Fibroblast of pulmonary artery (primary cell): ENCODE measurements at places on chromosomes 2 and 18.

- DNase-seq = no peak
Measured at GRCh38 chr2:54052825-54053718, 62.3 kb upstream of the ACYP2 start.

- DNase-seq = no peak
Measured at GRCh38 chr18:78919956-78920355, 59.7 kb upstream of the SALL3 start.

GRCh38 chr18:75009296-75009695 is 199.6 kb downstream of the PTGR3 start:
- no peak for DNase-seq

DNA sequence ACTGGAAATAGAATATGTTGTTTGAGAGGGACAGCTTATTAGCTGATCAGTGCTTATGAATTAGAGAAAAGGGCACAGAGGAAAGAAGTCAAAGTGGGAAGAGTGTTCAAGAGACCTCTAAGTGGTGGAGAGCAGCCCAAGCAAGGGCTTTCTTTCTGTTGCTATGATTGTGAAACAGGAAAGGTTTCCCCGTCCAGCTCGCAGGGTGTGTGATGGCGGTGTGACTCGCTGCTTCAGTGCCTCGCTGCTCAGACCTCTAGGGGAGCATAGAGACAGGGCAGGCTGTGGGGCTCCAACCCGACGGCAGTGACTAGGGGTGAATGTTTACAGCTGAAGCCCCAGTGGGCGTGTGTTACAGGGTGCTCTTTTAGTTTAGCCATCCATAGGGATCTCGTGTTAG is 166.5 kb upstream of the COPS8 start:
- DNase-seq = peak; percentile 49

- no peak for DNase-seq
Measured at GRCh38 chr2:45257820-45258219, 248.6 kb upstream of the SIX2 start.

DNA sequence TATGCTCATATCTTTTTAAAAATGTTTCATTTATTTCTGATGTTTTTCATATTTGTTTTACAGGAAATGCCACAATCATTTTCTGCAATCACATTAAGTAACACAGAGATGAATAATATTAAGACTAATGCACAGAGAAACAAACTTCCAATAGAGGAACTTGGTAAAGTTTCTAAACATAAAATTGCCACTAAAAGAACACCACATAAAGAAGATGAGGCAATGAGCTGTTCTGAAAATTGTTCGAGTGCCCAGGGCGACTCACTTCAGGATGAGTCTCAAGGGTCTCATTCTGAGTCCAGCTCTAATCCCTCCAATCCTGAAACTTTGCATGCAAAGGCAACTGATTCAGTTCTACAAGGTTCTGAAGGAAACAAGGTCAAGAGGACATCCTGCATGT is 70.4 kb downstream of the APLF start:
- no peak for DNase-seq

- no peak for DNase-seq
Measured at GRCh38 chr2:132725748-132726147, 55.7 kb upstream of the LYPD1 start.

GRCh38 chr2:42102024-42102590 is 54.3 kb downstream of the PKDCC start:
- peak; percentile 77 for DNase-seq

DNA sequence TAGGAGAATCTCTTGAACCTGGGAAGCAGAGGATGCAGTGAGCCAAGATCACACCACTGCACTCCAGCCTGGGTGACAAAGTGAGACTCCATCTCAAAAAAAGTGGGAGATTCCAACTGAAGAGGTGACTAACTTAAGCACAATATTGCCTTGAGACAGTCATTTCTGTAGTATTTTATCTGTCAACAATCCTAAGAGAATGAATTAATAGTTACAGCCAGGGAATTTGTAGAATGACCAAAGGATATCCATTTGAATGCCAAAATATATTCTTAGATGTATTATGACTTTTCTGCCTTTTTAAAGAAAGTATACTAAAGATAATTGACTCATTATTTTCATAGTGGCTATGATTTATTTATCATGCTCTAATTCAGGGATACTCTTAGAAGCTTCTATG is 40.7 kb upstream of the CCDC150 start:
- no peak for DNase-seq

GRCh38 chr2:80169811-80170594 is 134.5 kb downstream of the LRRTM1 start:
- DNase-seq = no peak

- DNase-seq = no peak
Measured at GRCh38 chr2:1518331-1518803, 105.1 kb downstream of the TPO start.

GRCh38 chr2:133063775-133064174 is 393.8 kb upstream of the LYPD1 start:
- DNase-seq = peak; percentile 44

GRCh38 chr2:118089139-118089800 is 999 bp downstream of the INSIG2 start:
- DNase-seq = peak; percentile 60

GRCh38 chr2:135925571-135925970 is 49.3 kb upstream of the MCM6 start:
- peak; percentile 28 for DNase-seq

GRCh38 chr2:232465061-232465460 is 9.1 kb downstream of the ALPI start:
- DNase-seq = no peak

- DNase-seq = no peak
Measured at GRCh38 chr18:79560042-79560860, 119.4 kb upstream of the CTDP1 start.

DNA sequence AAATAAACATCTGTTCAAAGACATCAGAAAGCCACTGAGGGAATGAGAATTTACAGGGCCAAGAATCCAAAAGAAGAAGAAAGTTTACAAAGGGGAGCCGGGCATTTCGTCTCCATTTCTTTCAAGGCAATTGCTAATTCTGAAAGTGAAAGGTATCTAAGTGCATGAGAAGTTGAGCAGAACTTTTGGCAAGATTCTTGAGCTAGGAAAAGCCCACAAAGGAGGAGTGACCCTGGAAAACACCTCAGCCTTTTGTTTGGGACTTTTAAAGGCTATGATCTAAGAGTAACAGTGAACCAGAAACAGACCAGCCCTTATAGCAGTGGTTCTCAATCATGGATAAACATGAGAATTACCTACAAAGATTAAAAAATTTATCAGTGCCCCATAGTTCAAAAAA is 87.4 kb downstream of the MDH1 start:
- peak; percentile 10 for DNase-seq

DNA sequence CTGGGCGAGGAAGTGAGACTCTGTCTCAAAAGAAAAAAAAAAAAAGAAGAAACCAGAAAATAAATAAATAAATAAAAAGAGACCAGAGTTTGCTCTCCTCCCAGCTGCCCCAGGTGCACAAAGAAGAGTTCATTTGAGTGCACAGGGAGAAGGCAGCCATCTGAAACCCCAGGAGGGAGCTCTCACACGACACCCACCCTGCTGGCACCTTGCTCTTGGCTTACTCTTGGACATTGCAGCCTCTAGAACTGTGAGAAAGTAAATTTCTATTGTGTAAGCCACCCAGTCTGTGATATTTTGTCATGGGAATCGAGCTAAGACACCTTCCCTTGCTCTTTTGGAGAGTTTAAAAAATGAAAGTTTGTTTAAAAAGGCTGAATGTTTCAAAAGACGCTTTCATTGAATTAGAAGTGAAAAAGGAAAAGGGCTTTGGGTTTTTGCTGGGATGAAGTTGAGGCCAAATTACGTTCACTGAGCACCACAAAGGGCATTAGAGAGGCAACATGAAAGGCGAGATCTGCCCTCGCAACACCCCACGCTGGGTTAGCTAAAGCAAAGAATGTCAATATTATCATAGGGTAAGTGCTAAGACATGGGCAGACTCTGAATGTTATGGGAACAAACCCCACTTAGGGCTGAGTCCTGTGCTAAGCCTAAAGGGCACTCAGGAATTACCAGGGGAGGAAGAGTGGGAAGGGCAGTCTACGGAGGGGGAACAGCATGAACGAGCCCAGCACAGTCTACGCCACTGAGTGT is 128.9 kb upstream of the RIOK3 start:
- no peak for DNase-seq

DNA sequence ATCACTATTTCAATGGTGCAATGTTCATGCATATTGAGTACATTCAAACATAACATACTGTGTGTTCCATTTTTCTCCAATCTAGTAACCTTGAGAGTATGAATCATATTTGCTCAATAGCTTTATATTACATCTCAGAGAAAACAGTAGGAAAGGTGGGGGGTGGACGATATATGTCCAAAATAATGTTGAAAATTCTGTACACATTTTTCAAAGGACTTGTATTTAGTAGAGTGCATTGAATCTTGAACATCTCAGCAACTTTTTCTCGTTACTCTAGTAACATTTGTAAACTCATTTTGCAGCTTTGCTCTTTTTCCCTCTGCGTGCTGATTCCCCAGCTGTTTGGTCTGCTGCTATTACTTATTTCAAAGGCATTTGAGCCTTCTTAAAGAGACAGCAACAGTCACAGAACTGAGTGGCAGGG is 1487.0 kb downstream of the LRP1B start:
- peak; percentile 68 for DNase-seq

DNA sequence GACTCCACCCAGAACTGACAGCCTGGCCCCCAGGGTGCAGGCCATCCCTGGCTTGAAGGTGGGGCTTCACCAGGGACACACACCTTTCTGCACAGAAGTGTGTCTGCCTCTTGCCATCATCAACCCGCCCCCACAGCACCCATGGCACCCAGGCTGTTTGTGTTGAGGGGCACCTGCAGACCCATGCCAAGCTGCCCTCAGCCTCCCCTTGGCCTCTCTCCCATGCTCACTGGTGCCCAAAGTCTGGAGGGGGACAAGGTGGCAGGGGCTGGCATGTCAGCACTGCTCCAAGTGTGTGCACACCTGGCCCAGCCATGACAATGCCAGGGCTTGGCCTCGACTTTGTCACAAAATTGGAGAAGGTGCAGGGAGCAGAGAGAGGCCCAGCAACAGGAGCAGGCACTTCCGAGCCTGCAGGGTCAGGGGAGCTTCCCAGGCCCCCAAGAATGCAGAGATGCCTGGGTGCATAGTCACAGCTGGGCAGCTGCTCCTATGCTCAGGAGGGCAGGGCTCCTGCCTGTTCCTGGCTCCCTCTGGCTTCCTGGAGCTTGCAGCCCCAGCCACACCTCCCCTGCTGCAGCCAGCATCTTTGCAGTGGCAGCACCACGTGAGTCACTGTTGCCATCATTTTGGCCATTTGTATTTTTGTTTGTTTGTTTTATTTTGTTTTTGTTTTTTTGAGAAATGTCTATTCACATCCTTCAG is 280.6 kb upstream of the UBE2E3 start:
- no peak for DNase-seq

- no peak for DNase-seq
Measured at GRCh38 chr2:128502638-128503246, 184.1 kb upstream of the HS6ST1 start.

DNA sequence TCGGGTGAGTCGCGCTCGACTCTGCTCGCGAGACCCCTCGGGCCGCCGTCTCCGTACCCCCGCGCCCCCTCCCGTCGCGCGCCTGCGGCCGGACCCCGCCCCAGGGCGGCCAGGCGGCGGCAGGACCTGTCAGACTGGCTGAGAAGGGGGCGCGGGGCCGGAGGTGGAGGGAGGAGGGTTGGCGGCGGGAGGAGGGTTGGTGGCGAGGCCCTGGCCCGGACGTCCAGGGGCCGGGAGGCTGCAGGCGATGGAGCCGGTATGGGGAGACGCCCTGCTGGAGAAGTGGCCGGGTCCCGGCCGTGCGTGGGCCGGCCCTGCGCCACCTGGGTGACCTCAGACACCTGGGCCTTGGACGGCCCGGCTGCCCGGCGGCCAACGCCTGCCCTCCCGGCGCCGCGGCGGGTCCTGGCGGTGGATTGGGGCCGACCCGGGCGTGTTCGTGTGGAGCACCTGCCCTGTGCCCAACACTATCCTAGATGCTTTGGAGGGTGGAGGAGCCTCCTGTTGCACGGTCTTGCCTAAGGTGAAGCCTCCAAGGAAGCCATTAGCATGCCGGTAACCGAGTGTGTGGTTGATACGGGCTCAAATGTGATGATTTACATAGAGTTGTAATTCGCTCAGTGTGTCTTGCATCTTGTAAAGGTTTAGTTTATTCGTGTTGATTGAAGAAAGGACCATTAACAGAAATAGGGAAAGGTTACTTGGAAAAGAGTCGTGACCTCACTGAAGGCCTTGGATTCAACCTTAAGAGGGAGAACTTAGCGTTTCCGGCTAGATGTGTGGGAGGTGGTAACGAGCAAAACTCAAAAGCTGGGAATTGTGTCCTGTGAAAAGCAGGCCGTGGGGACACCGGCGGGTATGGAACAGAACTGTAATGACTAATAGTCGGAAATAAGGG is 550 bp downstream of the MYL12B start:
- DNase-seq = peak; percentile 49
